Pancreas (tissue), 10 donors: ENCODE measurements at places on chromosomes 1 and 21.

DNA sequence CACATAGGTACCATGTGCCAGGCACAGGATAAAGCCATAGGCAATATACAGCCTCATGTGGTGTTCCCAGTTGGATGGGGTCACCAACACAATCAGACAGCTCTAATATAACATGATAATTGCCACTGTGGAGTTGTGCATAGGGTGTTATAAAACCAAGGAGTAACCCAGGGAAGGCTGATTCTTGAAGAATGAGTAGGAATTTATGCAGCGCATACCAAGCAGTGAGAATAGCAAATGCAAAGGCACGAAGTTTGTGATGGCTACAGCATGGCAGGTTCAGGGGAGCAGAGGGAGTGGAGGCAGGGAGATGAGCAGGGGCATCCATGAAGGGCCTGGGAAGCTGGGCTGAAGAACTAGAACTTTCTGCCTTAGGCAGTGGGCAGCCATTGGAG, 20.4 kb upstream of the SLC2A1 start:
- DNase-seq = no peak

DNA sequence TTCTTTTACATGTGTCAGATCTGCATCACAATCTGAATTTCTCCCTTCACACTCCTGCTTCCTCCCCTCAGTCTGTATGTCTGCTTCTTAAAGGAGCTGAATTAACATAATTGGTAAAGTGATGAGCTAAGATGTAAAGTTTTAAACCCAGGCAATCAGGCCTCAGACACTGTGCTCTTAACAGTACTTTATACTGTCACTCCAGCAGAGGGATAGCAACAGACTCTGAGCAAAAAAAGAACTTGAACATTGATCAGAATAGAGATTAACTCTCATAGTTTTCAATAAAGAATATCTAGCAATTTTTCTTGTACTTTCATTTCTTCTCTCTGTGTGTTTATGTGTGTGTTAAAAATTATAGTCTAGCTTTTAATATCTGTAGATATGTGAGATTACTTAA, 110.3 kb downstream of the DUSP10 start:
- no peak for DNase-seq

DNA sequence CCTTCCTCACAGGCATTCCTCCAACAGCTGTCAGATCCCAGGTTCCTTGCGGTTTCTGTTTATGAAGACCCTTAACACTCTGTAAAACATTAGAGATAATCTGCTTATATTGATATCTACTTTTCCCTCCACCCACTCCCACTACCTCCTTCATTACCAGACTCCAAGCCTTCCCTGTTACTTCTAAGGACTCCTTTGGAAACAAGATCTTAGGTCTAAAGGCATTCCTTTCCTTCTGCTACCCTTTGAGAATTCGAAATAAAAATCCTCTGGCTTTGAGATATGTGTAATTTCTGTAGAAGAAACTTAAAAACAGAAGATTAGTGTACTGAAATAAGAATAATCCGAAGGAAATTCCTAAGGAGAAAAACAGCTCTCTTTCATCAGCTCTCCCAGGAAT, 23.7 kb upstream of the LYPLAL1 start:
- no peak for DNase-seq

DNA sequence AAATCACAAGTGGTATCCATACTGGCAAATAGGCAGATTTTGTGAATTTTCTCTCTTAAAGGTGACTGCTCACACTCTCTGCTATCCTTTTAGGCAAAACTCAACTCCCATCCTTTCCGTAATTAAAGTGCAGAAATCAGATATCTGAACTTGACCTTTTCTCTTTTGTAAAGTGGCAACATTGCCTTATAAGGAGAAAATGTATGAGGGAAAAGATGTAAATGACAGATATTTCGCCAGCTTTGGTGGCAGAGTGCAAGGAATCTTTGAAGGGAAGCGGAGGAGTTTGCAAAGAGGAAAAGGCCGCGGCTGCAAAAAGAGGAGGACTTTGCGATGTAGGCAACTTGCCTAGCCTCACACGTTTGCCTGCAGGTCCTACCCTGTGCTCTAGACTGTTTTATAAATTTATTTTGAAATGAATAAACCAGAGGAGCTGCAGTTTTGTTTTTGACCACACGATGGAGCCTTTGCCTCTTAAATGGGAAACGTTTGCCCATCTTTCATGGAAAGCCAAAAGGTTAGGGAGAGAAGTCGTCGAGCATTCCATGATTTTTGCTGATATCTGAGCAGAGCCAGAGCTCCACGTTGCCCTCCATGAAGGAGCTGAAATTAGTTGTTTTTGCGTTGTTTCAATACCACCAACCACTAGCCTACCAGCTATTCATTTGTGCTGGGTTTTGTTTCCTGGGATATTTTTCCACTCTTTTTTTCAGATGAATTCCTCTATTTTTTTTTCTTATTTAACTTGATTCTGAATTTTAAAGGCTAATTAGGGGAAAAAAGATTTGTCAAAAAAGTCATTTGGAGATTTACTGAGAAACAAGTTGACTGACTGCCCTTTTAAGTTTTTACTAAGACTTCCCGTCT, 242.3 kb downstream of the LMX1A start:
- no peak for DNase-seq

GRCh38 chr1:14788080-14788479, 189.6 kb downstream of the KAZN start:
- no peak for DNase-seq

DNA sequence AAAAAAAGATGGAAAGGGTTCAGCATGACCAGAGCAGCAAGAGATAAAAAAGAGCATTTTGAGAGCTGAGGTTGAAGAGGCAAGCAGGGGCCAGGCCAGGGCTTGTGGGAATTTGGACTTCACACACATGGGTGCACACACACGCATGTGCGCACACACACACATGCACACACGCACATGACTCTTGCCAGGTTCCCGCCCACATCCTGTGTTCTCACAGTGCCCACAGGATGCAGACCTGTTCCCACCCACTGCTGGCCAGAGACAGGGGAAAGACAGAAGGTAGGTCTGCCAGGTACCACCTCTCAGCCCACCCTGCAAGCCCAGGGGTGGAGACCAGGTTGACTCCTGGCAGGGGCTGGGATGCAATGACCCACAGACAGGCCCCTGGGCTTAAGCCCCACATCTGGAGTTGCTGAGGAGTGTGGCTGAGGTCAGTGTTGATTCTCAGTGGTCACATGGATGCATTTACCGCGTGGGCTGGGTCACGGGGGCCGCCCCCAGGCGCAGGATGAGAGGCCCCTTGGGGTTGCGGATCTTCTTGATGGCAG, 4.4 kb downstream of the COL16A1 start:
- no peak for DNase-seq

DNA sequence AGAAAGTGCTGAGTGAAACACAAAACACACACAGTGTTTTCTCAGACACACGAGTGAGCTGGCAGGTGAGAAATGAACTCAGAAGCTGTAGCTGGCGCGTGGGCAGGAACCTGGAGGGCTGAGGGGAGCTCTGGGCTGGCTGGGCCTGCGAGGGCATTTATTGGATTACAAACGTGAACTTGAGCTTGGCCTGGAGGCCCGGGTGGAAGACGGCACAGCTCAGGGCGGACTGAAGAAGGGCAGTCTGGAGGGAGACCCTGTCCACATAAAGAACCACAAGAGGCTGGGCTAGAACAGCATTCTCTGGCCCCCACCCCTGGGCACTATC, 52.1 kb upstream of the ADARB1 start:
- DNase-seq = no peak
